ENCODE measurements at places on chromosomes 16 and 17.

DNA sequence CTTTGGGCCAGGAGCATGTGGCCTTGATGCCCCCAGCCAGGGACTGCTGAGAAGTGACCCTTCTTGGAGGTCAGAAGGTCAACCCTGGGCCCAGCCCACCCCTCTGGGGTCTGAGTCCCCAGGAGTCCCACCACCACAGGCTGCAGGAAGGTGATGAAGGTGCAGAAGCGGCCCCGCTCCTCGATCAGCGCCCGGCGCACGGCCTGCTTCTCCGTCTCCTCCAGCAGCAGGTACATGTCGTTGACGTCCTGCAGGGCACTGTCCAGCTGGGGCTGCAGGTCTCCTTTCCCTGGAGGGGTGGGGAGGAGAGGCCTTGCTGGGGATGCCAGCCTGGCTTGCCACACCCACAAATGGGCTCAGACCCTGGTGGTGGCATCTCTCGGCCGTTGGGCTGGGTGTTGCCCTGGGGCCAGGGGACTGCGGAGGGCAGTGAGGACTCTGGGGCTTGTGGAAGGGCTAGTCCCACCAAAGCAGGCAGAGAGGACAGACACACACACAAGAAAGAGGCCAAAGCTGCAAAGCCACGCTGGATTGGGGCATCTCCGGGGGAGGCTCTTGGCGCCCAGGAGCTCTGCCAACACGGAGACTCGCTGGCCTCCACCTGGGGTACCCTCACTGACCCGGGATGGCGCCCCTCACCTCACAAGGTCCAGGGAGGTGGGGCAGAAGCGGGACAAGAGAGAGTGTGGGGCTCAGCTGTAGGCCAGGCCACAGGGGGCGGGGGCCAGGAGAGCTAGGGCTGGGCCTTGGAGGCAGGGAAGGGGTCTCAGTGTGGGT, 7.5 kb downstream of the MTSS2 start:
- no peak for DNase-seq

- DNase-seq: no peak
These were observed 745 bp upstream of the ABCC1 start for GRCh38 chr16:15948532-15949209.

DNA sequence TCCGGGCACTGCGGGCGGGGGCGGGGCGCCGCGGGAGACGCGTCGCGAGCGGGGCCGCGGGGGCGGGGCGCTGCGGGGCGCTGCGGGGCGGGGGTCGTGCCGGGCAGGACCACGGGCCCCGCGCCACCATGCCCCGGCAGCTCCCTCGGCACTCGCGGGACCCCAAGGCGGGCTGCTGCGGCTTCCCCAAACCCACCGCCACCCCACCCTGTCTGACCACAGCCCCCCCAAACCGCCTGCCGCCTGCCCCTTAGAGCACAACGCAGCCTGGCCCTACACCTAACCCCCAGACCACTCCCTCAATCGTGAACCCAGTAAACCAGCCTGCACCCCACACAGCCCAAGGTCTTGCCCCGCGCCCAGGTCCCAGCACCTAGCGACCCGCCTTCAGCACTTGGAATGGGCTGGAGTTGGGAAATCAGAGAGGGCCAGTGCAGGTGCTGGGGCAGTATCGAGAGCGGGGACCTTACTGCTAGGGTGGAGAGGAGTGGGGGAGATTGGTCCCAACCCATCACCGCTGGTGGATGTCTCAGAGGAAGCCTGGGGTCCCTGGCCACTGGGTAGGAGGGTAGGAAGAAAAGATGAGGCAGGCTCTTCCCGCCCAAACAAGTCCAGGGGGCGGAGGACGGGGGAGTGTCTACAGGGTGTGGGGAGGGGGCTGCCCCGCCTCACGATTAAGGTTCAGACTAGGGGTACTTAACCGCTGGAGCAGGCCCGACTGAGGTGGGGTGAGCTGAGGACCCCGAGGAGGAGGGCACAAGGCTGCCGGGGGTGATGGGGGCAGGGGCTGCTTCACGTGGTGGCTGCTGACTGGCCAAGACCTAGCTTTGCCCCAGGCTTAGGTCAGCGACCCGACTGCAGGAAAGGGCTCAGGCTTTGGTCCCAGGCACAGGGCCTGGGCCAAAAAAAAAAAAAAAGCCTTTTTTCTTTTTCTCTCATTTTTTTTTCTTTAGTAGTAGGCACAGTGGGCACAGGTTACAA, 539 bp upstream of the VAMP2 start:
- no peak for DNase-seq

DNA sequence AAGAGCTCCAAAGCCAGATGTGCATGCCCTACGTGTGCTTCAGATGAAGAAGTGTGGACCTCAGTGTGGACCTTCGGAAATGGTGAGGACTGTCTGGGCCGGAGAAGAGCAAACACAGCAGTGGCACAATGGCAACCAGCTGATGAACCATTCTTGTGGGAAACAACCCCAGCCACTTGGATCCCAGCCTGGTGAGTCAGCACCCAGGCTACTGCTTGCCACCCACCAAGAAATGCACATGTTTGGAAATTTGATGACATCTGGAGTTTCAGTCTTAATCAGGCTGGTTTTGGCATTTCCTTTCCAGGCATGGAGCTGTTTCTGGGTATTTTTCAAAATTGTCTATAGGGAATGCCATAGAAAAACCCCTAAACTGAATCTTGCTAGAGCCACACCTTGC, 42.7 kb downstream of the DYNLRB2 start:
- no peak for DNase-seq

DNA sequence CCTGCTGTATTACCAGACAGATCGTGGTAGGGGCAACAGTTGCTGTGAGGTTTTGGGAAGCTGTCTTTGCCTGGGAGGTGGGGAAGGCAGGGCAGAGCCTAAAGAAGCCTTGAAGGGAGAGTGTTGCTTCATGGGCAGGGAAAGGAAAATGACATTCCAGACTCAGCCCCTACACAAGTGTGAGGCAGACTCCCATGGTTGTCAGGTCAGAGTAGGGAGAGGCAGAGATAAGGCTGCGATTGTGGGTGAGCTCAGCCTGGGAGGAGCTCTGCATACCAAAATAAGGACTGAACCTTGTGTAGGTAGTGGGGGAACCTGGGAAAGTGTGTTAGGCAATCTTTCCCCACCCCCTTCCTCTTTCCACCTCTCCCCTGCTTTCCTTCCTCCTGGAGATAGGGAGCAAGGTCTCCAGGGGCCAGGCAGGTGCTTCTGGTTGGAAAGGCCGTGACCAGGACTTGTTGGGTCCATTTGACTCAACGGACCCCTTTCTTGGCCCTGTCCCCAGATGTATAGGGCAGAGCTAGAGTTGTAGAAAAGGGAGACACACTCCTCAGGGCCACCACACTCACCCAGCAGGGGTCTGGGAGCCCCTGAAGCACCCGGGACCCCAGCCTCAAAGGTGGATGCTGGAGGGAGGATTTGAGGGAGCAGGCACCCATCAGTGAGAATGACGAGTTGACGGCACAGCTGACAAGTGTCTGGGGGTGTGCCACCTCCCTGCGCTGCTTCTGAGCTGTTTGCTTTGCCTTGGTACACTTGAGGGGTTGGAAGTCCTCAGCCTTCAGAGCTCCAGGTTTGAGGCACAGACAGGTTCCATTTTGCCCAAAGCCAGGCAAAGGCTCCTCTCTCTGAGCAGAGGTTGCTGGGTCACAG, 18.5 kb upstream of the TOB1 start:
- no peak for DNase-seq

GRCh38 chr17:51817117-51817516, 341.4 kb downstream of the CA10 start:
- no peak for DNase-seq

- DNase-seq: no peak
These were observed 26.9 kb upstream of the SLC38A8 start for GRCh38 chr16:84069540-84069939.

DNA sequence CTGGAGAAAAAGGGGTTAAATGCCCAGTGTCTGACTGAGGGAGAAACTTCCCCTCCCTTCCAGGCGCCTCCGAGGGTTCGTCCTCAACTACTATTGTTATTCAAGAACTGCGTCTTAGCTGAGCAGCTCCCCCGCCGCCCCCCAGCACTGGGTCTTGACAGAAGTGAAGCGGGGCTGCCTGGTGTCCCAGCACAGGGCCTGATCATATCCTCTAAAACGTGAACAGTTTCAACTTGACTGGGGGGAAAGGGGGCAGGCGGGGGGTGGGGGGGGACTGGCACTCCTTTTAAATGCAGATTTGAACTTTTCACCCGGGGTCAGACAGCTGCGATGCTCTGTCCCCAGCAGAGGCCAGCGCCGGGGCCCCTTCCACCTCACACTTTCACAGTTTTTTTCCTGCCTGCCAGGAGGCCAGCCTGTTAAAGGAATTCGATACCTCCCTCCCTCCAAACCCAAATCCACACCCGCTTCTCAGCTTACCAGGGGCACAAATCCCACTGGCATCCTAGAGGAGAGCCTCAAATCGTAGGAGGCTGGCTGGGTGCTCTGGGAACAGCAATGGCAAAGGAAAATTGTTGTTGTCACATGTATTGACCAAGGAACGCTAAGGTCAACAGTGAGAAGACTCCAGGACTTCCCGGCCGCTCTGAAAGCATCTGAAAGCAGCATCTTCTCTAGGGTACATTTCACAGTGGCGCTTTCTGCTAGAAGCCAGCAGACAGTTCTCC, 14.5 kb downstream of the ZFHX3 start:
- DNase-seq: no peak

- no peak for DNase-seq
These were observed 14.0 kb downstream of the SUPT6H start for GRCh38 chr17:28675980-28676379.

DNA sequence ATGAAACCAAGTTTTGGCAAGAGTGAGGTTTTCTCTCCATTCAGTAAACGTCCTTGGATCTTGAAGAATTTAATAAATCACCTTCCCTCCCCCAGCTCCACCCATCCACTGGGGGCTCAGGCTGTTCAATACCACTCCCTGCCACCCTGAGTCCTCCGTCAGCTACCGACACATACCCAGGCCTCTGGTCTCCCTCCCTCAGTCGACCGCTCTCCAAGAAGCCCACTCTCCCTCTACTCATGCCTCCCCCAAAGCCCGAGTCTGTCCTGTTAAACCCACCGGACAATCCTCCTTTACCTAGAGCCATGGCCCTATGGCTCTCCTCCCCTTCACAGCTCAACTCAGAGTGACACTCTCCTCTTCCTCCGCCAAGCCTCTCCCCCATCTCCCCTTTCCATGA, 19.7 kb upstream of the SLC4A1 start:
- DNase-seq: no peak

- DNase-seq: no peak
These were observed 5.0 kb upstream of the KCTD11 start for GRCh38 chr17:7346761-7347614.

DNA sequence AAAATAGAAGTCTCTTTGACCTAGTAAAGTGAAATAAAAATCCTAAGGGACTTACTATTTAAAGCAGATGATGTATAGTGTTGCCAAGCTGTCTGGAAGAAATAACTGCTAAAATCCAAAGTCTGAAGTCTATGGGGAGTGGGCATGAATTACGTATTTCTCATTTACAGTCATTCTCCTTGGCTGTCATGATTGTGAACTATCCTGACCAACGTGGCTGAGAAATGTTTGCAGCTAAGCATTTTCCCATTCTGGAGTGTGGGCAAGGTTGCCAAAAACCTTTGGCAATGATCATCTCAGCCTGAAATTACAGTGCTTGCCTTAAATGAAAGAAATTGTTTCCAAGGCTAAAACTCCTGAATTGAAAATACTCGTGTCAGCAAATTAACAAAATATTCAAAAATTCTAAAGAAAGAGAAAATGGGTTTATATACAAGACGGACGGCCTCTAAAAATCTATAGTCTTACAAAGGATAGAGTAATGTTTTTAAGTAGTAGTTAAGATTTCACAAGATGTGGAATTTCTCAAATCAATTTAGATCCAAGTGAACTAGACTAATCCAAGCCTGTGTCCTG, 77.0 kb downstream of the CACNG1 start:
- DNase-seq: no peak

- DNase-seq: no peak
These were observed 38.6 kb downstream of the SYNRG start for GRCh38 chr17:37570527-37571093.

DNA sequence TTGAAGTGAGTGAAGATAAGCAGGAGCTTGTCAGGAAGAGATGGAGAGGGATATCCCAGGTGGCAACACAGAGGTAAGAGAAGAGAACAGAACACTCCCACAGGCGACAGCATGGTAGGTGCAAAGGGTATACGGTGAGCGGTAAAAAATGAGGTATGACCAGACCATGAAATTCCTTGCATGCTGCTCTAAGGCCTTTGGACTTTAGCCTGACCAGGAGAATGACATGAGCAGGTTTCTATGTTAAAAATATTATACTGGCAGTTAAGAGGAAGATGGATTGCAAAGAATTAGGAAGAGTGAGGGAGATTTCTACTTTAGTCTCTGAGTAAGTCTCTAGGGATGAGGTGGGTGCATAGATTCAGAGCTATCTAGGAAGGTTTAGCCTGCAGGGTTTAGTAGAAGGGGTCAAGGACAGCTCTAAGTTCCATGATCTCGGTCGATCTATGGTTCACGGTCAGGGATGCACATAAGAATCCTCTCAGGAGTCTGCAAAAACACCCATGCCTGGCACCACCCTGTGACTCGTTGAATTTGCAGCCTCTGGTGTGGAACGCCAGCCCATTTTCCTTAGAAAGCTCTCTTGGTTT, 65.7 kb downstream of the HLF start:
- no peak for DNase-seq

GRCh38 chr17:43918026-43918389, 10.7 kb upstream of the MPP2 start:
- DNase-seq: no peak

GRCh38 chr17:39591958-39592954, 15.5 kb downstream of the NEUROD2 start:
- DNase-seq: no peak

GRCh38 chr16:49640581-49640980, 215.3 kb downstream of the ZNF423 start:
- DNase-seq: no peak

DNA sequence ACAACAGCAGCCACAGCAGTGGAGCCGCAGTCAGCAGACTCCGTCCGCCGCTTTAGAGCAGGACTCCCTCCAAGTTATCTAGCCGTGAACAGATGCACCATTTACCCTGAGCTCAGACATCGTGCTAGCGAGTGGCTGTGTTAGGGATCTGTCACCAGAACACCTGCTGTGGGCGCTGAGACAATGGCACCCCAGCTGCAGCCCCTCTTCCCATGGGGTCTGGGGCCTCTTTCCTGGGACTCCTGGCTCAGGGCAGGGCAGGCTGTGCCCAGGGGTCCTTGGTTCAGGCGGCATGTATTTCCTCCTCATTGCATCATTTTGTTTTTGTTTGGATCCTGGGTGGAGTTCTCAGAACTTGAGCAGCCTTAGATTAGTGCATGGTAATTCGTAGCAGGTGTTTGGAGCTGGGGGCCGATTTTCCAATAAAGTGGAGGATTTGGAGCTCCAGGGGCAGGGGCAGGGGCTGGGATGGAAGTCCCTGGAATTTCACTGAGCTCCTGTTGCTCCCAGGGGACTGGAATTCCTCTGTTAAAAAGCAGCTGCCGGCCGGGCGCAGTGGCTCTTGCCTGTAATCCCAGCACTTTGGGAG, 23.4 kb downstream of the NMRAL1 start:
- no peak for DNase-seq

- DNase-seq: no peak
These were observed 10.9 kb downstream of the CDRT4 start for GRCh38 chr17:15456496-15456895.
